CD8-positive, alpha-beta memory T cell (primary cell): ENCODE measurements at places on chromosomes 11 and 22.

- peak; percentile 21 for DNase-seq
- H3K4me1 ChIP-seq = no peaks in the 10 kb centered on the region
- H3K4me3 ChIP-seq = no peak overlapping the region
- no peak overlapping the region for H3K27ac ChIP-seq
These were observed 60.2 kb downstream of the BRD1 start for GRCh38 chr22:49767355-49768062.

GRCh38 chr22:38033522-38034277, 23.5 kb upstream of the PICK1 start:
- H3K4me3 ChIP-seq = no peak overlapping the region
- H3K36me3 ChIP-seq = no peaks in the 10 kb centered on the region
- peak overlapping the region; percentile 54 for H3K27ac ChIP-seq
- no peaks in the 10 kb centered on the region for H3K4me1 ChIP-seq

DNA sequence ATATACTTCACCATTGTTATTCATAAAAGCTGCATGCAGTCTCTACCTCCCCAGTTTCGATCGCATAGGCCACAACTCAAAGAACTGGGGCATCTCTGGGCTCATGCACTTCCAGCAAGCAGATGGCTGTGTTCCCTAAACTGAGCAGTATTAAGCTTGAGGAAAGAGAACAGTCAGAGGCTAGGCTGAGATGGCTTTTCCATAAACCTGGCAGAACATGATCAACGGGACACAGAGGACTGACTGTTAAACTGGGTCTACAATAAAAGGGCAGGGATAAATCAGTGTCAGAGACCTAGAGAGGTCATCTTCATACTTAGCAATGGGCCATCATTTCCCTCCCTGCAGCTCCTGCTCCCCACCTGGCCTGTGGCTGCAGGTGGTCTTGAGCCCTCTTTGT, 171.0 kb upstream of the NECTIN1 start:
- H3K36me3 ChIP-seq = no peaks in the 10 kb centered on the region
- DNase-seq = no peak
- H3K27ac ChIP-seq = no peak overlapping the region
- H3K4me1 ChIP-seq = no peaks in the 10 kb centered on the region

- H3K36me3 ChIP-seq = peaks cover 15% of the 10 kb centered on the region
- peak overlapping the region; percentile 91 for H3K4me3 ChIP-seq
- DNase-seq = no peak
- H3K27ac ChIP-seq = peak overlapping the region; percentile 65
- H3K4me1 ChIP-seq = peaks cover 20% of the 10 kb centered on the region
These were observed 684 bp upstream of the NFRKB start for GRCh38 chr11:129896062-129896461.

DNA sequence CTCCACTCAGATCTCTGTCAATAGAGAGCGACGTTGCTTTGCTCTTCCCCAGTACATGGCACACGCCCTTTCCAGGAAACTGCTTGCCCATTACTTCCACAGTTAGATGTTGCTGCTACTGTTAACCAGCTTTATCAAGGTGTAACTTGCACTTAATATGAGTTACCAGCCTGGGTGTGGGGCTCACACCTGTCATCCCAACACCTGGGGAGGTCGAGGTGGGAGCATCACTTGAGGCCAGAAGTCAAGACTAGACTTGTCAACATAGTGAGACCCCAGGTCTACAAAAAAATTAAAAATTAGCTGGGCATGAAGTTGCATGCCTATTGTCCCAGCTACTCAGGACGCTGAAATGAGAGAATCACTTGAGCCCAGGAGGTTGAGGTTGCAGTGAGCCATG, 177.1 kb upstream of the B3GAT1 start:
- no peaks in the 10 kb centered on the region for H3K36me3 ChIP-seq
- no peak overlapping the region for H3K27ac ChIP-seq
- no peak overlapping the region for H3K4me3 ChIP-seq
- no peaks in the 10 kb centered on the region for H3K27me3 ChIP-seq
- H3K4me1 ChIP-seq = no peaks in the 10 kb centered on the region

- peak overlapping the region; percentile 70 for H3K27ac ChIP-seq
- DNase-seq = peak; percentile 44
- H3K27me3 ChIP-seq = no peaks in the 10 kb centered on the region
- no peaks in the 10 kb centered on the region for H3K36me3 ChIP-seq
- H3K4me3 ChIP-seq = peak overlapping the region; percentile 91
These were observed 1.0 kb downstream of the CBX7 start for GRCh38 chr22:39151329-39151975.

GRCh38 chr11:16956538-16957153, 57.6 kb downstream of the PLEKHA7 start:
- H3K27ac ChIP-seq = no peak overlapping the region
- H3K27me3 ChIP-seq = no peaks in the 10 kb centered on the region
- H3K36me3 ChIP-seq = no peaks in the 10 kb centered on the region
- no peaks in the 10 kb centered on the region for H3K4me1 ChIP-seq
- DNase-seq = no peak

GRCh38 chr11:24944891-24945290, 448.0 kb downstream of the LUZP2 start:
- H3K36me3 ChIP-seq = no peaks in the 10 kb centered on the region
- no peak for DNase-seq
- H3K27me3 ChIP-seq = no peaks in the 10 kb centered on the region
- H3K27ac ChIP-seq = no peak overlapping the region
- H3K4me1 ChIP-seq = no peaks in the 10 kb centered on the region

DNA sequence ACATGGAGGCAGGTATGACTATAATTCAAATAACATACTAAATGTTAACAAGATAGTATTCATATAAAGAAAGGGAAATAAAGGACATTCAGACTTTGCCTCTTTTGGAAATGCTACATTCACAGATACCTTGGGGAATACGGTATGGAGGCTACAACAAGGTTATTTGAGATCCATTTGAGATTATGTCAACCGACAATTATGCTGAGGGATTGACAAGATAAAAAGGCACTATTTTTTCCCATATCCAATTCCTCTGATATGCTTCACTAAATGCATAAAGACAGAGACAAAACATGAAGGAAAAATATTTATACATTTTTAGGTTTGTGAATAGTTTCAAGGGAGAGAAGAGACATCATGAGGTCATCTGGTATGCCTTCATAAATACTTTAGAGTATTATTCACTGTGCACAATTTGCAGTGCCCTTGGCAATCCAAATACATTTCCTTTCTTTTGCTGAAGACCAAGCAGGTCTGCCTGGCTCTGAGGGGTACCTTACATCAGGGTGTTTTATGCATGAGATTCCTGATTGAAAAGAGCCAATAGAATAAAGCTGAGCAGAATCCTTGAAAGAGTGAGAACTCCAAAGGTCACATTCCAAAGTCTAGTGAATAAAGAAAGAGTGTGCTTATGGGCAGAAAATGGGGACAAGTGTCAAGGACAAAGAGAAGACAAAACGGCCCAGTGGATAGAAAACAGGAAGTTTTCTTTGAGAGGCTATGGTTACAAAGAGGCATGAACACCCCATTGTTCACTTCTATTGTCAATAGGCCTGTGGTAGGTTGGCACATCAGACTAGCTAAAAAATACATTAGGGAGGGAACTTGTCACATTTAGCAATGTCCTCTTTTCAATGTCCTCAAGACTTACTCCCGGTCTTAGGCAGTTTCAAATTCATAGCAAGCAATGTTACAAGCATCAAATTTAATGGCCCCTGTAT, 455.8 kb downstream of the LRRC4C start:
- H3K4me3 ChIP-seq = no peak overlapping the region
- H3K27ac ChIP-seq = no peak overlapping the region
- no peak for DNase-seq
- H3K4me1 ChIP-seq = no peaks in the 10 kb centered on the region

DNA sequence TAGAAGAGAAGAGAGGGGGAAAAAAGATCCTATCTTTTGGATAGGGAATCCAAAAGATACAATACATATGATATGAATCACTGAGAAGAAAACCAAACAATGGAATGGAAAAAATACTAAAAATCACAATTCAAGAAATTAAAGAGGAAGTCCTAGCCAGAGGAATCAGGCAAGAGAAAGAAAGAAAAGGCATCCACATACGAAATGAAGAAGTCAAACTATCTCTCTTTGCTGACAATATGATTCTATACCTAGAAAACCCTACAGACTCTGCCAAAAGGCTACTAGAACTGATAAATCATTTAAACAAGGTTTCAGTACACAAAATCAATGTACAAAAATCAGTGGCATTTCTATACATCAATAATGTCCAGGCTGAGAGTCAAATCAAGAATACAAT, 91.4 kb downstream of the EFCAB6 start:
- no peaks in the 10 kb centered on the region for H3K4me1 ChIP-seq
- no peak overlapping the region for H3K27ac ChIP-seq
- H3K36me3 ChIP-seq = no peaks in the 10 kb centered on the region
- H3K27me3 ChIP-seq = no peaks in the 10 kb centered on the region
- H3K4me3 ChIP-seq = no peak overlapping the region

DNA sequence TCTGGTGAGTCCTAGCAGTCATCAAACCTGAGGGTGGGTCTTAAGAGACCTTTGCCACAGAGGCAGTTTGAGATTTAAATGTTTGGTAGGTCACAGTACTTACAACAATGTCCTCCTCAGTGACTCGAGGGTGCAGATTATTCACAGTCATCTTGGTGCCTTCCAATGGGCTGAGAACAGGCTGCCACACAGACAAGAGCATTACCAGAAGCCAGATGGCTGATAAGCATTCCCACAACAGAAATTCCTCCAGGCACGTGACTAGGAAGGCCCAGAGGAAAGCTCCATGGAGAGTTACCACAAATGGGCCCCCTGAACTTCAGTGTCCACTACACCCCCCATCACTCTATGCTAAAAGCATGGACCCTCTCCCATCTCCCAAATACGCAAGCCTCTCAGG, 19.2 kb downstream of the POLDIP3 start:
- no peaks in the 10 kb centered on the region for H3K4me1 ChIP-seq
- no peak overlapping the region for H3K4me3 ChIP-seq
- no peak overlapping the region for H3K27ac ChIP-seq
- no peaks in the 10 kb centered on the region for H3K27me3 ChIP-seq

GRCh38 chr11:110715541-110715940, 3.3 kb upstream of the ARHGAP20 start:
- no peaks in the 10 kb centered on the region for H3K4me1 ChIP-seq
- H3K27ac ChIP-seq = no peak overlapping the region
- no peak overlapping the region for H3K4me3 ChIP-seq

- DNase-seq = no peak
- H3K36me3 ChIP-seq = no peaks in the 10 kb centered on the region
- H3K27ac ChIP-seq = no peak overlapping the region
These were observed 64.6 kb downstream of the FLRT1 start for GRCh38 chr11:64100360-64100759.

- H3K4me1 ChIP-seq = peaks cover 46% of the 10 kb centered on the region
- no peaks in the 10 kb centered on the region for H3K36me3 ChIP-seq
- H3K27me3 ChIP-seq = no peaks in the 10 kb centered on the region
These were observed 759 bp downstream of the AP2A2 start for GRCh38 chr11:926341-926916.

DNA sequence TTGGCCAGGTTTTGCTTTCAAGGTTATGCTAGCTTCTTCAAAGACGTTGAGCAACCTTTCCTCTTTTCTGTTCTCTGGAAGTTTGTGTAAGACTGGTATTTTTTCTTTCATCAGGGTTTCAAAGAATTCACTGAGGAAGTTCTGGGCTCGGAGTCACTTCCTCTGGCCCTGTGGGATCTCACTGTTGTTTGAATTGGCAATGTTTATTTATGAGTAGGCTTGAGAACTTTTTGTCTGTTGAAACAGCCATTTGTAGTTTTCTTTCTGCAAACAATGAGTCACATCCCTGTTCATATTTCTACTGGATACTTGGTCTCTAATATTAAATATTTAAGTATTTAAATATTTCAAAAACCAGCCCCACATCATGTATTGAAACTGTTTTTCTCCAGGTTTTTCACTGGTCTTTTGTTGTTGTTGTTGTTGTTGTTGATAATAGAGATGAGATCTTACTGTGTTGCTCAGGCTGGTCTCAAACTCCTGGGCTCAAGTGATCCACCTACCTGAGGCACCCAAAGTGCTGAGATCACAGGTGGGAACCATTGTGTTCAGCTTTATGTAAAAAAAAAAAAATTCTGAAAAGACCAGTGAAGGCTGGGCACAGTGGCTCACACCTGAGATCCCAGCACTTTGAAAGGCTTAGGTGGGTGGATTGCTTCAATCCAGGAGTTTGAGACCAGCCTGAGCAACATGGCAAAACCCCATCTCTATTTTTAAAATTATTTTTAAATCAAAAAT, 26.9 kb downstream of the SUSD2 start:
- peaks cover 8% of the 10 kb centered on the region for H3K4me1 ChIP-seq
- no peaks in the 10 kb centered on the region for H3K27me3 ChIP-seq
- no peak overlapping the region for H3K4me3 ChIP-seq

DNA sequence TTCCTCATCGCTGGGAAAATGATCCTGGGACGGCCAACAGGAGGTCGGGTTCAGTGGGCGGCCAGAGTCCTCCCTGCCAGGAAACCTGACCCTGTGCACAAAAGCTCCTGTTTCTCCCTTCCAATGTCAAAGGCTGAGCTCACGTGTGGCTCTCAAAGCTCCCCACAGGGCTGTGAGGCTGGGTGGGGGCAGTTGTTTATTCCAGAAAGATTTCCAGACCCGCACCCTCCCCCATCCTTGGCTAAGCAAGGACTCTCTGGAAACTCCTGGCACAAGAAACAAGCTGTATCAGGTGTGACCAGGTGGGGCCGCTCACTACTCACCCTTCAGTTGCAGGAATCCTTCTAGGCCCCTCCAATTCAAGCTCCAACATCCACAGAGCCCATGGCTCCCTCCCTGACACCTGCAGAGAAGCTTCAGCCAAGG, 131.9 kb downstream of the SHANK2 start:
- no peak overlapping the region for H3K27ac ChIP-seq
- no peaks in the 10 kb centered on the region for H3K36me3 ChIP-seq
- no peak overlapping the region for H3K4me3 ChIP-seq
- H3K4me1 ChIP-seq = no peaks in the 10 kb centered on the region
- no peaks in the 10 kb centered on the region for H3K27me3 ChIP-seq

GRCh38 chr11:95363708-95364107, 132.7 kb upstream of the SESN3 start:
- H3K4me1 ChIP-seq = no peaks in the 10 kb centered on the region
- H3K27ac ChIP-seq = no peak overlapping the region

DNA sequence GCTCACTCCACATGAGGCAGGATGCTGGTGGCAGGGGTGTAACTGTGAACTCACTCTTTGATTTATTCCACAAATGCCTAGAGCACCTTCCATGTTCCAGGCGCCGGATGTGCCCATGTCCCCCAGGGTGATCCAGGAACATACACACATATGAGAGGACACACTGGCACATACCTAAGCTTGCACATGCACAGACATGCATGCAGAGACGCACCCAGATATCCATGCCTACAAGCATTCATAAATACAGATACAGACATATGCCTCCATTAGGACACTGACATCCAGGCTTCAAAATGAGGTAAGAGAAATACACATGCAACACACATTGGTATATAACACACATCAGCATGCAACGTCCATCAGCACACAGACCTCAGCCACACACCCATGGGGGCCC, 4.5 kb downstream of the OSM start:
- H3K4me3 ChIP-seq = no peak overlapping the region
- H3K27ac ChIP-seq = no peak overlapping the region
- DNase-seq = no peak
- peaks cover 27% of the 10 kb centered on the region for H3K4me1 ChIP-seq
- H3K27me3 ChIP-seq = no peaks in the 10 kb centered on the region

GRCh38 chr22:49517211-49517610, 310.5 kb downstream of the BRD1 start:
- H3K27me3 ChIP-seq = no peaks in the 10 kb centered on the region
- H3K4me3 ChIP-seq = no peak overlapping the region
- peaks cover 7% of the 10 kb centered on the region for H3K4me1 ChIP-seq
- no peaks in the 10 kb centered on the region for H3K36me3 ChIP-seq
- H3K27ac ChIP-seq = no peak overlapping the region
